Activated CD4-positive, alpha-beta T cell treated with anti-CD3 and anti-CD28 coated beads, Interleukin-2, amount 10 ng/mL, durations not matched to agents 7 days and 5 days (primary cell): ENCODE measurements at places on chromosomes 11 and 22.

- DNase-seq, result no peak
- H3K36me3 ChIP-seq, result no peaks in the 10 kb centered on the region
- H3K27ac ChIP-seq, result no peak overlapping the region
- H3K4me1 ChIP-seq, result peaks cover 1% of the 10 kb centered on the region
- H3K27me3 ChIP-seq, result no peaks in the 10 kb centered on the region
Measured at GRCh38 chr22:22553735-22554586, 5.1 kb downstream of the PRAME start.

- H3K36me3 ChIP-seq, result no peaks in the 10 kb centered on the region
- H3K4me3 ChIP-seq, result peak overlapping the region; percentile 37
- peaks cover 67% of the 10 kb centered on the region for H3K4me1 ChIP-seq
- H3K27ac ChIP-seq, result peak overlapping the region; percentile 38
- no peaks in the 10 kb centered on the region for H3K27me3 ChIP-seq
- no peak for DNase-seq
Measured at GRCh38 chr11:88359541-88359940, 22.0 kb upstream of the CTSC start.

GRCh38 chr11:100855466-100856067, 168.5 kb downstream of the ARHGAP42 start:
- H3K27me3 ChIP-seq, result no peaks in the 10 kb centered on the region
- H3K4me3 ChIP-seq, result no peak overlapping the region
- H3K4me1 ChIP-seq, result no peaks in the 10 kb centered on the region

DNA sequence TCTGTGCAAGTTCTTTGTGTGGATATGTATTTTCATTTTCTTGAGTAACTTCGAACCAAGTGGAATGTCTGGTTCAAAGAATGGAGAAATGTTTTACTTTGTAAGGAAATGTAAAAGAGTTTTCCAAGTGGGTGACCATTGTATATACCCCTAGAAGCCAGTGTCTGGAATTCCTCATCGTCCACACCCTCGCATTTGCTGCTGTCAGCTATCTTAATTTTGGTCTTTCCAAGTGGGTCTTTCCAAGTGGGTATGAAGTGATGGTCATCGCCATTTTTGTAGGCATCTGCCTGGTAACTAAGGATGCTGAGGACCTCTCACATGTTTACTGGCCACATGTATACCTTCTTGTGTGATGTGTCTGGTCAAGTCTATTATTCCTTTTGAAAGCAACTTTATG, 547.5 kb downstream of the TBC1D22A start:
- H3K36me3 ChIP-seq, result no peaks in the 10 kb centered on the region
- no peaks in the 10 kb centered on the region for H3K4me1 ChIP-seq
- no peak for DNase-seq
